G401 (cell line): ENCODE measurements at places on chromosomes 11 and 22. TPM values are rescaled to one million over a fixed set of nuclear protein-coding genes. Genes with fewer than 3 reads are reported as not detected.

Gene PNPLA5
- total RNA-seq = not detected in 2 replicates

DNA sequence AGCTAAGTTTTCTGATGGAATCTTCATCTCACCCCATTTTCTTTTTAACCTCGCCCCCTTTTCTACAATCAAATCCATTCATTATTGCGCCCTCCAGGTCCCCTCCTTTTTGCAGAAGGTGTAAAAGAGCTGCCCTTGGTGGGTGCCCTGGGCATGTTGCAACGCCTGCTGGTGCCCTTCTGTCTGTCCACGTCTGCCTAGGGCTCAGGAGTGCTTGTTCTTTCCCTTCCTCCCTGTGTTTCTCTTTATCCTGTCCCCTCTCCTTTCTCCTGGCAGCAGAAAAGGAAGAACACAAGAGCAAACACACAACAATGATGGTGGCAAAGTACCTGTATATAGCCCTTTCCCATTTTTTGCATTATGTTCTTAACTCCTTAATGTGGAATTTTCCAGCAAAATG, 6.2 kb upstream of the TLCD5 start:
- no peak for DNase-seq

Gene ZBTB44
- total RNA-seq = 15.0 and 25.5 TPM in 2 replicates

Gene FAM83F
- total RNA-seq = 0.12 and 0.27 TPM in 2 replicates

GRCh38 chr11:44424841-44425240, 114.9 kb upstream of the ALX4 start:
- DNase-seq = no peak

DNA sequence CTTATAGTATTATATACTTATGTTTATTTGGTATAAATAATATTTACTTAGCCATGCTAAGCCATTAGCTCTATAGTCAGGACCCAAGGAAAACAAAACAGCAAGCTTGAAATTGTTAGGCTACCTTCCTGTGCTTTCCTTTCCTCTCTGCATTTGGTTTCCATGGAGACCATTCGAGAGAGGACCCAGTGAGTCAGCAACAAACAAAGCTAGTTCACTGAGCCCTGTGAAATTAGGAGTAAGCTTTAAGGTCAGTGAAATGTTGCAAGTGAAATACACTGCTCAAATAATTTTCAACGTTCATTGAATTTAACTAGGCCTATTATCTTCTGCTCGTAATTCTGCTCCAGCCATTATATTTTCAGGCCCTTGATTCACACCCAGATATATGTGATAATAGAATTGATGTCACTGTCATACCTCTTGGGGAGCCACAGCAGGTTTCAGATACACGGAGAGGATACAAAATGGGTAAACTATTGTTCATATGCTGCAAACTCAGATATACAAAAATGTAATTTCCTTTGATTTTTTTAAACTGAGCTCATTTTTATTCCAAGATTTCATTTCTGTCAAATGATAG, 9.1 kb upstream of the OR10D3 start:
- peak; percentile 3 for DNase-seq

Gene CD6
- not detected in 2 replicates for total RNA-seq

Gene DEUP1
- total RNA-seq = not detected in 2 replicates

- no peak for DNase-seq
Observed at GRCh38 chr11:111408789-111409727, 30.0 kb upstream of the POU2AF1 start.

DNA sequence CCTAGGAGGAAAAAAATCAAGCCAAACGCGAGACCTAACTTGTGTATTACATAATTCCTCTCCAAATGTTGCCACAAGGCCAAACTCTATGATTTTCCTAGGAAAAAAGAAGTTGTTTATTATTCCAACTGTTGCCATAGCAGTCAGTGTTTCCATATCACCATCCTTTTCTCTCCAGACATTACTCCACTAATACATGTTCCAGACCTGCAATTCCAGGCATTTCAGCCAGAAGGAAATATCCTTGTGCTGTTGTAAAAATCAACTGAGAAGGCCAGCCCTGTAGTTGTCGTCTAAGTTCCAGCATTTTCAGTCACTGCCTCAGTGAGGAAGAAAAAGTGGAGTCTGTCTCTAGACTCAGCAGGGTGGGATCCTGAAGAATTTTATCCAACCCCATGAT, 33.1 kb upstream of the PAMR1 start:
- DNase-seq = no peak

DNA sequence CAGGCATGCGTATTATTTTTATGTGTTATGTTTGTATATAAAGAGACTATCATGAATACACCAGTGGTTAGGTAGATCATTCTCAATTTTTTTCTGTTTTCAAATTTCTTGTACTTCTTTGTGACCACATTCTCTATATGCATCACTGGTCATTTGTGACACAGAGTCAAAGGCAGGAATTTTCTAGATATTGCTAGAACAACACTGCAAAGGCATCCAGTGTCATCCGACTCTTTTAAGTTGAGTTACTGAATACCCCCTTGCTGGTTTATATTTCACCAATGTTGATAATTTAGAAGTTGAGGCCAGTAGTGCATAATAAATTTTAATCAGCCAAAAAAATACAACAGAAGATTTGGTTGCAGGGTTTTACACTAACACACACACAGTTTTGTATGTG, 351.8 kb downstream of the CASP12 start:
- DNase-seq = no peak

Gene TSPAN32
- total RNA-seq = not detected in 2 replicates

- peak; percentile 13 for DNase-seq
Observed at GRCh38 chr22:46114518-46115387, 35.6 kb upstream of the PPARA start.

Gene TSSC4
- 44.6 and 46.1 TPM in 2 replicates for total RNA-seq

Gene CAPRIN1
- total RNA-seq = 145 and 188 TPM in 2 replicates

Gene ABCG4
- total RNA-seq = 0.06 and 1.7 TPM in 2 replicates

Gene C11orf65
- total RNA-seq = 0.24 and 11.0 TPM in 2 replicates

Gene MRGPRX3
- not detected in 2 replicates for total RNA-seq

Gene MCAT
- total RNA-seq = 23.4 and 35.6 TPM in 2 replicates

Gene RAB36
- 1.5 and 3.3 TPM in 2 replicates for total RNA-seq

DNA sequence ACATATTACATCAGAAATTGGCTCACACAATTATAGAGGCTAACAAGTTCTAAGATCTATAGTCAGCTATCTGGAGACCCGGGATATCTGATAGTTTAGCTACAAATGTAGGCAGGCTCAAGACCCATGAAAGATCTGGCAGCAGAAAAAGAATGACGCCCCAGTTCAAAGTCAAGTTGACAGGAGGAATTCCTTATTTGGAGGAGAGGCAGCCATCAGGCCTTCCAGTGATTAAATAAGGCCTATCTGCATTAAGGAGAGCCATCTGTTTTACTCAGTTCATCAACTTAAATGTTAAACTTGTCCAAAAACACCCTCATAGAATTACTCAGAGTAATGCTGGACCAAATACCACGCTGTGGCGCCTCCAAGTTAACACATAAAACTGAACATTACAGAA, 1402.6 kb downstream of the FAM181B start:
- no peak for DNase-seq

DNA sequence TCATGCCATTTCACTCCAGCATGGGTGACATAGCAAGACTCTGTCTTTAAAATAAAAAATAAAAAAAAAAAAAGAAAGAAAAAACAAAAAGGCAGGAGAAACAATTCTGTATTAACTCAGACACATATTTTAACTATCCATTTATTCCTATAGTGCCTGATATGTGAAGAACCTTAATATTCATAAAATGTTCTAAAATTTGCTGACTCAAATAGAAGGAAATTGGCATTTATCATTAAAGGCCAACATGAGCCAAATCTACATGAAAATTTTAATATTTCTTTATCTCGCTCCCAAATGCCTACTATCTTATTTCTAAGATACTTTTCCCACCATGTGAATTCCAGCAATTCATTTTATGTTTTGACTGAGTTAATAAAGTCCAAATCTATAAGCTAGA, 18.9 kb downstream of the PITPNB start:
- no peak for DNase-seq

Gene MIOX
- 1.9 TPM in 1 of 2 replicates, not detected in the other for total RNA-seq

GRCh38 chr11:2222451-2222850, 47.9 kb downstream of the ASCL2 start:
- no peak for DNase-seq

Gene KRTAP5-11
- total RNA-seq = not detected in 2 replicates

Gene DSCAML1
- not detected in 2 replicates for total RNA-seq

Gene DNAJC24
- 6.5 and 10.9 TPM in 2 replicates for total RNA-seq

Gene MMP3
- total RNA-seq = not detected in 2 replicates

DNA sequence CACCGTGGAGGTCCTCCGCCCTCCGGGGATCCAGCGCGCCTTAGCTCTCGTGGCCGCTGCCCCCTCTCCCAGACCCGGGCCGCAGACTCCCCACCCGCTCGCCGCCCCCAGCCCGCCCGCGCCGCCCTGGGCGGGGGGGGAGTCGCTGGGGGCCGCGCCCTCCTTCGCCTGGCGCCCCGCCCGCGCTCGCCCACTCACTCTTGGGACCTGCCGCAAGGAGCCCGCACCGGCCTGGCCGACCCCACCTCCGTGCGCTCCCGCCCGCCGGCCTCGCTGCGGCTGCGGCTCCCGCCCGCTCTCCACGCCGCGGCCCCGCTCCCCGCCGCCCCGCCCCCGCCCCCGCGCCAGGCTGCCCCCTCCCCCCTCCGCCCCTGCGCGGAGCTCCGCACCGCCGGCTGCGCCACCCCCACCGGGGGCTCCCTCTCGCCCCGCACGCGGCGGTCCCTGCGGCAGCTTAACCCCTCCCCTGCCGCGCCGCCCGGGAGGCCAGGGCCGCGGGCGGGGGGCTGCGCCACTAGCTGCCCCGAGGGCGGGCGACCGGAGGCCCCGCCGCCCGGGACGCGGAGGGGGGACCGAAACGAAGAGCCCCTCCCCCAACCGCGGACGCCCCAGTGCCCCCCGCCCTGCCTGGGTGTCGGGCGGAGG, 724 bp upstream of the RASGRP2 start:
- no peak for DNase-seq

- peak; percentile 39 for DNase-seq
Observed at GRCh38 chr11:102940714-102941588, 14.6 kb downstream of the MMP13 start.
